ENCODE measurements at places on chromosomes 13 and 19.

- H3K27me3 ChIP-seq: no peaks in the 10 kb centered on the region
- DNase-seq: no peak
- no peaks in the 10 kb centered on the region for H3K36me3 ChIP-seq
- H3K27ac ChIP-seq: no peak overlapping the region
These were observed 718.8 kb upstream of the SGCG start for GRCh38 chr13:22461854-22462490.

DNA sequence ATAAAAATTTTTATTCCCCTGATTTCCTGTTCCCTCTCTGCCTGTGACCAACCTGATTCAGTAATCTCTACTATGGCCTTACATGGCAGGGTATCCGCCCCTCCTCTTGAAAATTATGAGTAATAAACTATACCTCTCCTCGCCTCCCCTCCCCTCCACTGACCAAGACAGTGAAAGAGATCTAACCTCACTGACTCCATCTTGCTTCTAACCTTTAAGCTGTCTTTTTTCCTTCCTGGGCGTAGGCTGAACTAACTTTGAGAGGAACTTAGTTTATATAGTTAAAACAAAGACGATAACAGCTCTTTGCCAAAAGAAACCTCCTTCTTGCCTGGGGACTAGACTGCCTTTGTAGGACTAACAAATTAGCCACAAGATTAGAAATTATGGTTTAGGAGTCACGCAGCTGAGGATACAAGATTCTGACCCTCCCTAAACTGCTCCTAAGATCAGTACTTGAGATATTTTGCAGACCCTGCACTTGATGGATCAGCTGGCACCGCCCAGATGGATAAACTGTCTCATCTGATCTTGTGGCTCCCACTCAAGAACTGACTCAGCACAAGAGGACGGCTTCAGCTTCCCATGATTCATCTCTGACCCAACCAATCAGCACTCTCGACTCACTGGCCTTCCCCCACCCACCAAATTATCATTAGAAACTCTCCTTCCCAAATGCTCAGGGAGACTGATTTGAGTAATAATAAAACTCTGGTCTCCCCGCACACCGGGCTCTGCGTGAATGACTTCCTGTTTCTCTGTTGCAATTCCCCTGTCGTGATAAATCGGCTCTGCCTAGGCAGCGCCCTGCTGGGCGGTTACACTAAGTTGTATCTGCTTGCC lies 187.1 kb downstream of the TDRD3 start:
- peak overlapping the region; percentile 83 for H3K27ac ChIP-seq
- DNase-seq: peak; percentile 91
- H3K27me3 ChIP-seq: no peaks in the 10 kb centered on the region
- H3K4me3 ChIP-seq: peak overlapping the region; percentile 42
- no peaks in the 10 kb centered on the region for H3K36me3 ChIP-seq
- peaks cover 22% of the 10 kb centered on the region for H3K4me1 ChIP-seq

DNA sequence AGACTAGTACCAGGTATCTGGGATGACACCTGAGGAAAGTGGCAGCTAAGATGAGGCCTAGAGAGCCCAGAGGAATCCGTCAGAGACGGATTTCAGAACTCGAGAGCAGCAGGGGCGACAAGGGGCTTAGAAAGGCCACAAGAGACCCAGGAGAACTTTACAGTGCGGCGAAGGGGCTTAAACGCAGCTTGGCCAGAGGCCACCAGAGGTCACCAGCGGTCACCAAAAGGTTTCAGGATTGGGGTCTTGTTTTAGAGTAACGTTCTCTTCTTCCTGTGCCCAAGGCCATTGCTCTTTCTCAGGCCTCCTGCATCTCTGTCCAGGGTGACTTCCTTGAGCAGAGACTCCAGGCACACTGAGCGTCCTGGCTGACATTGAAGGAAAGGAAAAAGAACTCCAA lies 2.2 kb downstream of the ZSCAN22 start:
- no peak overlapping the region for H3K27ac ChIP-seq
- H3K36me3 ChIP-seq: no peaks in the 10 kb centered on the region
- no peak for DNase-seq

GRCh38 chr19:1953037-1953436 lies 12.1 kb downstream of the CSNK1G2 start:
- no peaks in the 10 kb centered on the region for H3K27me3 ChIP-seq
- no peak for DNase-seq
- no peak overlapping the region for H3K27ac ChIP-seq
- H3K36me3 ChIP-seq: no peaks in the 10 kb centered on the region
- no peaks in the 10 kb centered on the region for H3K4me1 ChIP-seq
- H3K4me3 ChIP-seq: no peak overlapping the region

DNA sequence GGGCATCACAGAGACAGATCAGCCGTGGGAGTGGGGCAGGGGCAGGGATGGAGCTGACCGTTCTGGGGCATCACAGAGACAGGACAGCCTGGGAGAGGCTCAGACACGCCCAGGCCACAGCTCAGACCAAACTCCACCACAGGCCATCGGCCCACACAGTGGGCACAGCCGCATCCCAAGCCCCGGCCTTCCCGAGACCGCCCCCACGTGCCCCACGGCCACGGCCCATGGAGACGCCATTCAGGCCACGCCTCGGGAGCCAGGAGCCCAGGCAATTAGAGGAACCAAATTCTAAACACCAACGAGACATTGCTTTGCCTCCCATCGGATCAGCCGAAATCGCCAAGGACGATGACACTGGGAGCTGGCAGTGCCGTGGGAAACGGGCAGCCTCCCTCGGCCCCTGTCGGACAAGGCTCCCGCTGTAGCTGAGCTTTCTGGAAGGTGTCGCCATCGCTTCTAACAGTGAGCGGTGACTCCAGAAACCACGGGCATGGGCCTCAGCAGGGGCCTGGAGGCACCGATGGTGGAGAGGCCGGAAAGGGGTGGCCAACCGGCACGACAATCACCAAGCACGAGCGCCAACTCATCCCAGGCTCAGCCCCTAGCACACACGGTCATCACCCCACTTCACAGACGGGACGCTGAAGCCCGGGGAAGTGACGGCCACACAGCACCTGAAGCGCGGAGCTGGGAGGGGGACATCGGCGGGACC lies 2.4 kb downstream of the PIP5K1C start:
- no peak for DNase-seq
- H3K36me3 ChIP-seq: no peaks in the 10 kb centered on the region
- H3K27me3 ChIP-seq: no peaks in the 10 kb centered on the region
- H3K27ac ChIP-seq: no peak overlapping the region
- no peak overlapping the region for H3K4me3 ChIP-seq

DNA sequence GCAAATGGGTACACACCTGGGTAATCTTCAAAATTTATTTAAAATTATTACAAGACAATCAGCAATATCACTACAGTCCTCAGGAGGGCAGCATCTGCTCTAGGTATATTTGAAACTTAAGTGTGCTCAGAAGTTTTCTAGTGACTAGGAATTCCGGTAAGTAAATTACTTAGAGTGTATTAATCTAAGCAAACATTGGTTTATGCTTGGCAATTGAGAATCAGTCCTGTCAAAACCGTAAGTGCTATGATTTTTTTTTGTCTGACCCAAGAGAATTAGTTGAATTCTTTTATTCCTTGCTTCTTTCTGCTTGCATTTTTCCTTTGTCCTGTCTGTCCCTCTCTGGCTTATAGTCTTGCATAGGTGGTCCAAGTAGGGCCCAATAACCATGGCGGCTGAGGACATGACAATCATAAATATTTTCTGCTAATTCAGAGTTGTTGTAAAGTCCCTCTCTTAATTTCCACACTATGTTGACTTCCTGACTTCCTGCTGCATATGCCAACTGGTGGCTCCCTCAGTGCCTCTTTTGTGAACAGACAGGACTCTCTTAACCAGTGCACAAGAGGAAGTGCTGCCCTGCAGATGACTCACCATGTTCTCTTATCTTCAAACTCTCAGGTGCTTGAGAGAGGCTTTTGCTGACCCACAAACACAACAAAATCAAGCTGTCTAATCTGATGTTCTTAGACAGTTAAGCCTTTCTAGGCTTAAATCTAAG lies 82.2 kb downstream of the SLAIN1 start:
- H3K27ac ChIP-seq: no peak overlapping the region
- H3K27me3 ChIP-seq: no peaks in the 10 kb centered on the region
- H3K4me3 ChIP-seq: no peak overlapping the region
- DNase-seq: peak; percentile 39
- H3K36me3 ChIP-seq: no peaks in the 10 kb centered on the region

GRCh38 chr13:77985866-77986636 lies 67.4 kb upstream of the EDNRB start:
- H3K27ac ChIP-seq: no peak overlapping the region
- H3K4me1 ChIP-seq: peaks cover 2% of the 10 kb centered on the region
- H3K36me3 ChIP-seq: no peaks in the 10 kb centered on the region
- H3K4me3 ChIP-seq: no peak overlapping the region

DNA sequence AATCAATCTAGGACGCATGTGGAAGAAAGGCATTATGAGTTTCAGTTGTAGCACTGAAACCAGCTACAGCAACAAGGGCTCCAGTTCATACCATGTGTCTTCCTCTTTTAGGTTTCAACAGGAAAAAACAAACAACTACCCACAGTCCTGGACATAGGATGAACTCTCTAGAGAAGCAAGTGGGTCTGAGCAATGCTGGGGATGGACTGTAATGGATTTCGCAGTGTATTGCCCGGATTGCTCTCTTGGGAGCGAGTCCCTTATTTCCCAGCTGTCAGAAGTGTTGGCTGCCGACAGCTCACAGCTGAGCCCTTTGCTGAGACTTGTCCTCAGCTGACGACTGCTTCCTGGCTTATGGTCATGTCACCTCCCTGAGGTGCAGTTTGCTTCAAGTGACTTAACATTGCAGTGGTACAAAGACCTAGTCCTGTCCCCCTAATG lies 12.1 kb upstream of the MYCBP2 start:
- H3K4me3 ChIP-seq: no peak overlapping the region
- H3K27ac ChIP-seq: no peak overlapping the region
- H3K36me3 ChIP-seq: no peaks in the 10 kb centered on the region
- peaks cover 7% of the 10 kb centered on the region for H3K27me3 ChIP-seq
- no peak for DNase-seq

- no peaks in the 10 kb centered on the region for H3K36me3 ChIP-seq
- H3K27me3 ChIP-seq: no peaks in the 10 kb centered on the region
- no peak for DNase-seq
- no peak overlapping the region for H3K27ac ChIP-seq
- peaks cover 7% of the 10 kb centered on the region for H3K4me1 ChIP-seq
These were observed 1.6 kb downstream of the ZNF414 start for GRCh38 chr19:8512115-8512967.

- peaks cover 5% of the 10 kb centered on the region for H3K4me1 ChIP-seq
- no peaks in the 10 kb centered on the region for H3K36me3 ChIP-seq
- DNase-seq: no peak
- no peak overlapping the region for H3K4me3 ChIP-seq
These were observed 171.9 kb downstream of the KLF5 start for GRCh38 chr13:73230716-73231115.

- H3K4me1 ChIP-seq: peaks cover 33% of the 10 kb centered on the region
- DNase-seq: peak; percentile 71
- peaks cover 88% of the 10 kb centered on the region for H3K36me3 ChIP-seq
- peak overlapping the region; percentile 94 for H3K27ac ChIP-seq
- H3K27me3 ChIP-seq: no peaks in the 10 kb centered on the region
- no peak overlapping the region for H3K4me3 ChIP-seq
These were observed 11.5 kb upstream of the CCDC97 start for GRCh38 chr19:41298348-41298964.

GRCh38 chr19:50792272-50793250 lies 2.3 kb downstream of the ACP4 start:
- H3K4me3 ChIP-seq: no peak overlapping the region
- no peak overlapping the region for H3K27ac ChIP-seq
- H3K4me1 ChIP-seq: no peaks in the 10 kb centered on the region
- H3K36me3 ChIP-seq: peaks cover under 1% of the 10 kb centered on the region
